ENCODE measurements at places on chromosomes 2 and 18.

- DNase-seq = no peak
Observed at GRCh38 chr18:62904396-62905285, 189.3 kb downstream of the PHLPP1 start.

DNA sequence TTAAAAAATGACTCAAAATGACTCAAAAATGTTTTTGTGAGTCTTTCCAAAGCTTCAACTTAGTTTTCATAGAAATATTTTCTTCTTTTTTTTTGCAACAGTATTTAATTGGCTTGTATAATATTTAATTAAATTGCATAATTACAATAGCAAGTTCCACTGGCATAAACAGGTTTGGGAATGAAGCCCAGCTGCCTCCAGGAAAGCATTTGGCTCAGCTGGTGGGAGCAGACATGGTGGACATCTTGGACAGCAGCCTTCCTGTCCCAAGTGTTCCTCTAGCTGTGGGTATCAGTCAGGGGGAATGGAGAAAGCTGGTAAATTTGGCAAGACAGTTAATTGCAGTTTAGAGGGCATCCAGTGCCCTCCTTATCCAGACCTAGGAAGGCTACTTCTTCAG, 213.4 kb downstream of the ZBTB7C start:
- DNase-seq = no peak

DNA sequence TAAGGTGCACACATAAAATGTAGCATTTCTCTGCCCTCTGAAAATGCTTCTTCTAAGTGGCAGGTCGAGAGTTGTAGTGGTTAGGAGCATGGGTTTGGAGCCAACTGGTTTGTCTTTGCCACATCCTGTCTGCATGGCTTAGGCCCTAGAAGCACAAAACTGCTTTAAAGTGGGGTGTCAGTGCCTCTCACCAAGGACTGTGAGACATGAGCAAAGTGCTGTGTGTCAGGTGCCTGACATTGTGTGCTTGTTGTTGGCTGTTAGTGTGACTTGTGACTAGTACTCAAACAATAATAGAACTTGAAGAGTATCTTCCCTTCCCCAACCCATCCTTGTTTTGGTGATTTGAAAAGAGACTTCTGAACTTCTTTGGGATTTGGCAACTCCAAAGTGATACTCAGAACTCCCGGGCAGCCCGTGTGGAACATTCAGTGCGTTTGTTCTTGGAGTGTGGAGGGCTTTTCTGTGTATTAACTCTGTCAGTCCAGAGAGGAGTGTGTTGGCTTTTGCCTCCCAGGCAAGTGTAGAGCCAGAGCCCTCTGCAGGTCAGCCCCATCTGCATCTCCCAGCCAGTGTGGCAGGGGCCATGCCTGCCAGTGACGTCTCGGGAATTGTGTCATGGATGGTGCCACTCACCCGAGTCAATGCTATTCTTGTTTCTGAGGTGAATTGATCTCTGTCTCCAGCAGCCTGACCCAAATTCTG, 5.0 kb downstream of the MGAT5 start:
- no peak for DNase-seq

GRCh38 chr18:435940-436339, 64.6 kb downstream of the COLEC12 start:
- no peak for DNase-seq

DNA sequence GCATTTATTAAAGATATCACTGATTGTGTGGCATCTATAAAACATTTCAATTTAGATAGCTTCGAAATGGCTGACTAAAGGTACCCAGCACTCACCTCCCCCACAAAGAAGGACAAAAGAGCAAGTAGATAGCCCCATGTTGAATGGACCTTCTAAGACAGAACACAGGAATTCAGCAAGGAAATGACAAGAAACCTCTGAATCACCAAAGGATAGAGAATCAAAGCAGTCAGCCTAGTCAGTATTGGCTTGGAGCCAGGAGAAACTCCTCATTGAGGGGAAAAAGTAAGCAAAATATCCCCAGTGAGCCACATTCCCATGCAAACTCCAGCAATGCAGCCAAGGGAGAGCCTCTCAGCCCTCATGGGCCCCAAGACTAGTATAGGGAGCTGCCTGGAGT, 113.7 kb downstream of the BARD1 start:
- no peak for DNase-seq

GRCh38 chr2:171018522-171018921, 89.5 kb downstream of the GORASP2 start:
- peak; percentile 5 for DNase-seq

DNA sequence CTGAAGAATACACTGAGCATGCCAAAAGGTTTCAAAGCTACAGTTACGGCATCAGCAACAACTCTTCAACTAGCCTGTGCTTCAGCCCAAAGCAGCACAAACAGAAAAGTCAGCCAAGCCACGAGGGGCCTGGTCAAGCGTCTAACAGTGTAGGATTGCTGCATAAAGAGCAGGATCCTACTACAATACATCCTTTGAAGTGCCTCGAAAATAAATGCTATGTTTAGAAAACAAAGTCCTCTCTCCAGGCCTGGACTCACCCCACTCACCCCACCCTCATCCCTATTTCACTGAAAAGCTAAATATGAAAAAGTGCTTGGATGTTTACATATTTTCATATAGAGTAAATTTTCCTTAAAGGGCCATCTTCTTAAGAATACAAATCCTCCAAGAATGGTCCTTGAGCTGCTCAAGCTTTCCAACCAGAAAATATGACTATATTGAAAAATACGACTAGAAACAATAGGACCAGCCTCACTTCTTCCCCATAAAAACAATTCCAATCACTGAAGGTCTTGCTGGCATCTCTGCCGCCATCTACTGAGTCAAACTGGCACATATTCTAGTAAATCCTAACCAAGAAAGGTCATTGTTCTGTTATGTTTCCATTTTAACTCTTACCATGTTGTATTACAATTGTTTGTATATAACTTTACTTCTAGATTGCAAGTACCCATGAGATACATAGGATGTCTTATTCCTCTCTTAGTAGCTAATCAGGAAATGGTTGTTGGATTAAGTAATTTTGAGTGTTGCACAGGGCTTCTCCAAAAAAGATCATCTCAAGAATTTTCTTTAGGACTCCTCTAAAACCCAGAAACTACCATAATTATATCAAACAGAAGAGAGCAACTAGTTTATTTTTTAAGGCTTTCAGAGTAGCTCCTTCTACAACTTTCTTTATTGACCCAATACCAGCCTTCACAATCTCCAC, 63.6 kb downstream of the CLHC1 start:
- no peak for DNase-seq

- no peak for DNase-seq
Observed at GRCh38 chr2:154392256-154392655, 306.2 kb upstream of the KCNJ3 start.

Data from GM12892 (cell line).